ENCODE measurements at places on chromosomes 2 and 18.

DNA sequence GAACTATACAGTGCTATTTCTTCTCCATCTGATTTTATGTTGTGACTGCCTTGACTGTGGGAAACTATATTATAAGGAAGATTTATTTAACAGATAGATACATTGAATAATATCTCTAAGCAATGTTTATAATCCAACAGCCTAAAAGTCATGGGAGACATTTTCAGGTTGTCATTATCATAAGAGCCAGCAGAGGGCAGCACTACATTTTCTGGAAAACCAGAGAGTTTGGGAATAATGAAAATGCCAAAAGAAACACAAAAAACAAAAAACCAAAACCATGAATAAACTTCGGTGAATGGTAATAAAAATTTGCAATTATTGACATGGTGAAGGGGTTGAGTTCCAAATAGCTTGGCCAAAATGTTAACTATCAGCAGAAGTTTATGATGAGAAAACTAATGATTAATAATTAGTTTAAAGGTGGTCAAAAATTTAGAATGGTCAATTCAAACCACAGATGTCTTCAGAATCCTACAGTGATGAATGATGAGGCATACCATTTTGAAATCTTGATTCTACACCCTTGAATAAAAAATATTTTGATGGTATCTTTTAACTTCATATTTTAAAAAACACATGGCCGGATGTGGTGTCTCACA, 4.7 kb downstream of the EEF1B2 start:
- DNase-seq = peak; percentile 4

DNA sequence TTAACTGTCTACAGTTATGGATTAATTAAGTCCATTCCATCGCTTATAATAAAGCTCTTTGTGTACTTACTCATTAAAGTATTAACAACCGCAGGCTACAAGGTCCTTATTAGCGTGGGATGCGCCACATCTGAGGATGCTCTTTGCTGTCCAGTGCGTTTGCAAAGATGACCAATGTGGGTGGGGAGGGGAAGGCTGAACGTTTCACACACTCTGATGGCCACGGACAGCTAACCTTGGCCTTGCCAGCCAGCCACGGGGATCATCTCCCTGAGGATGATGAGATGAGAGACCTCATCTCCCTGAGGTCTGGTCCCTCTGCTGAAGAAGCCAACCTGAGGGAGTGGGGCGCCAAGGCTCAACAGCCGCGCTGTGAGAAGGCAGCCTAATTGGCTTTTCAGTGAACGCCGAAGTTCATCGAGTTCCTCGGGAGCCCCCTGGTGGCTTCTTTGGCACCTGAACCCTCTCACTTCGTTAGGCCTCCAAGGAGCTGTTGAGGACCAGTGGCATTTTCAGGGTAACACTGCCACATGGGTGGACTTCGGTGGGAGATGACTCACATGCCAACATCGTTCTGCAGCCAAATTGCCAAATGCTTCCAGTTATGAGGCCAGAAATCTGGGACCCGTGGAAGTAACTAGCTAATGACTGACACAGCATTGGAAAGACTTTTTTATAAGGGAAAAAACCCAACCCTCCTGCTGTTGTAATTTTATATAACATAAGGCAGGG, 69.3 kb upstream of the SEC11C start:
- peak; percentile 63 for DNase-seq

DNA sequence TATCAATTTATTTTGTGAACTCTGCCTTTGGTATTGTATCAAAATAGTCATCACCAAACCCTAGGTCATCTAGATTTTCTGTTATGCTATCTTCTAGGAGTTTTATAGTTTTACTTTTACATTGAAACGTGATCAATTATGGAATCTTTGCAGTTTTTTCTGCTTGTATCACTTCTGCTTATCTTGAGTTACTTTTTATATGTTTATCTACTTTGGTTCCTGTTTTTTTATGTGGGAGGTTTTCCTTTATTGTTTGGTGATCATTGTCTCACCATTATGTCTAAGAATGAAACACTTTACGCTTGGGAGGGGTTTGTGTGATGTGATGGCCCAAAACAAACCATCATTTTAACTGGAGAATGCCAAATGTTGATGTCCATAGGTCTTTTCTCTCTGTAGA, 261.2 kb downstream of the SPAG16 start:
- DNase-seq = no peak

DNA sequence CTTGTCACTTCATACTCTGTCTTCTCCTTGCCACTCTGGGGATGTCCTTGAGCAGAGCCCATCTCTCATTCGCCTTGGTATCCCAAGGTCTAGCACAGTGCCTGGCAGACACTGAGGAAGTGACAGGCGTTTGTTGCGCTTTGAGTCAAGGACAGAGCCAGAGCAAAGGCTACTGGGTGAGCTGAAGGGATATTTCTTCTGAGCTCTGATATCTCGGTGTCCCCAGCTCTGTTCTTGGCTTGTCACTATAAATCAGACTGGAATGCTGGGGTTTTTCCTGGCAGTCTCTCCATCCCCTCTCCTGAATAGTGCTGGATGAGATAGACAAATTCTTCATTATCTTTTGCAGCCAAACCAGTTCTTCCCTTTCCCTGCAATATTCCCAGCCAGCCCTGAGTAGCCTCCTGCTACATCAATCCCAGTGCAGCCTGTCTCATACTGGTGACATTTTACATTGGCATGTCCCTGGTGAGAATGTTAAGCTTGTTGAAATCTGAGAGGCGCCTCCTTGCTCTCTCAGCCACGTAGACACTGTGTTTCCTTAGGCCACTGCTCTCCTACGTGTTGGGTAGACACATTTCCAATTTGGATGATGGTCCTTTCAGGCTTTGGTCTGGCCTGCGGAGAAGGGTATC, 61.7 kb downstream of the CTIF start:
- DNase-seq = peak; percentile 3

DNA sequence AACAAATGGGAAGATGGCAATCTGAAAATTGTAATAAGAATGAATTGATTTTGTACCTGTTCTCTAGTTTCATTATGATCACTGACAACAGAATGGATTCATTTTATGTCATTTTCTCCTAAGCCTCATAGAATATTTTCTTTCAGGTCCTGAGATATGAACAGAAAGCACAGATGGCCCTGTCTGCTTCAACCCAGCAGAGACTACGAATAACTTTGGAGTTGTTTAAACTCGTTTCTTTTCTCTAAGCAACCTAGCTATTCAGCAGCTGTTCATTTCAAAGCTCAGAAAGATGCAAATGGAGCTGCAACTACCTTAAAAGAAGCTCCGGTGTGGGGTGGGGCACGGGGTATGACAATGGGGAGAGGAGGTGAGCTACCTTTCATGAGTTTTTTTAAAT, 124.9 kb downstream of the ALK start:
- no peak for DNase-seq

DNA sequence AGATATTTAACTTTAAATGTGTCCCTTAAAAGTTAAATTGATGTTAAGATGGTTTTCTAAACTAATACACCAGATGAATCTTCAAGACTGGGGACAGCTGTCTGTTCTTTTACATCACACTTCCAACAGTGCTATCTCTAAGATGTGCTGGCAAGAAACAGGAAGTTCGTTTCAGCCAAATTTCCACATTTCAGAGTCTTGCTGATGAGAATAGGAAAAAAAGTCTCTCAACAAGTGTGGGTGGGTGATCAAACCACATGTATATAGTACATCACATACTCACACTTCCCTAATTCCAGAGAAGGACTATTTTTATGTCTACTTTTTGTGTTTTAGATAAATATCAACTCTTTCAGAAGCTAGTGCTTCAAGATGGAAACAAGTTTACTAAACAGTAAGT, 1712.8 kb upstream of the TMEFF2 start:
- DNase-seq = peak; percentile 98

Data from Kasumi-1 (cell line).